Pancreas (tissue), 10 donors: ENCODE measurements at places on chromosomes 13 and 19. TPM values are rescaled to one million over a fixed set of nuclear protein-coding genes. Genes with fewer than 3 reads are reported as not detected.

KLF2 gene
- 3.1 TPM for total RNA-seq

HIPK4 gene
- total RNA-seq = not detected

ZNF69 gene
- total RNA-seq = 6.1 TPM

GIPR gene
- total RNA-seq = 10.1 TPM

NLRP12 gene
- 0.08 TPM for total RNA-seq

ATP7B gene
- total RNA-seq = 5.6 TPM

ATP4B gene
- total RNA-seq = not detected

BEST2 gene
- total RNA-seq = not detected

RHPN2 gene
- total RNA-seq = 8.1 TPM

TTC9B gene
- total RNA-seq = not detected

ZNF584 gene
- 4.3 TPM for total RNA-seq

ZNF616 gene
- total RNA-seq = 9.1 TPM

VSTM2B gene
- total RNA-seq = not detected

ZNF813 gene
- total RNA-seq = 2.6 TPM

RASIP1 gene
- 5.3 TPM for total RNA-seq

KLK4 gene
- not detected for total RNA-seq

CLIP3 gene
- total RNA-seq = 5.0 TPM

PBX4 gene
- total RNA-seq = 0.46 TPM

SPC24 gene
- total RNA-seq = 0.20 TPM

RNF113B gene
- total RNA-seq = not detected

NANOS3 gene
- 0.39 TPM for total RNA-seq

IGFL2 gene
- total RNA-seq = not detected

LHB gene
- total RNA-seq = 2.0 TPM

TEX30 gene
- total RNA-seq = 1.9 TPM

FARP1 gene
- total RNA-seq = 95.1 TPM

UNC13A gene
- total RNA-seq = 1.7 TPM

SLC1A6 gene
- not detected for total RNA-seq

OVOL3 gene
- not detected for total RNA-seq

GPR183 gene
- total RNA-seq = 3.5 TPM

MBD3L3 gene
- total RNA-seq = not detected

ZNF253 gene
- total RNA-seq = 5.1 TPM

NKPD1 gene
- not detected for total RNA-seq
